ENCODE measurements at places on chromosomes 5 and 9. TPM values are rescaled to one million over a fixed set of nuclear protein-coding genes. Genes with fewer than 3 reads are reported as not detected.

The SPINK4 gene
- not detected for total RNA-seq

The BTNL8 gene
- total RNA-seq = not detected

The GPR150 gene
- total RNA-seq = 0.29 TPM

The CORO2A gene
- 0.72 TPM for total RNA-seq

The NDST1 gene
- 104 TPM for total RNA-seq

The CCDC152 gene
- 0.36 TPM for total RNA-seq

The MED7 gene
- 11.6 TPM for total RNA-seq

The SLF1 gene
- 4.7 TPM for total RNA-seq

The MEIKIN gene
- not detected for total RNA-seq

The LRRC19 gene
- total RNA-seq = under 0.01 TPM

The ZDHHC11B gene
- total RNA-seq = not detected

The TUBB4B gene
- total RNA-seq = 74.0 TPM

The TIMD4 gene
- total RNA-seq = not detected

The OBP2B gene
- total RNA-seq = not detected

The SRP19 gene
- 59.0 TPM for total RNA-seq

The HSPA9 gene
- total RNA-seq = 624 TPM

The ARL10 gene
- 8.3 TPM for total RNA-seq

The BARHL1 gene
- total RNA-seq = not detected

The SLC6A7 gene
- total RNA-seq = under 0.01 TPM

The FRRS1L gene
- total RNA-seq = 0.36 TPM

The SPATA31A3 gene
- not detected for total RNA-seq

The MSH3 gene
- total RNA-seq = 20.6 TPM

The LCN6 gene
- not detected for total RNA-seq

The FBP2 gene
- not detected for total RNA-seq
